ENCODE measurements at places on chromosomes 6 and 20.

DNA sequence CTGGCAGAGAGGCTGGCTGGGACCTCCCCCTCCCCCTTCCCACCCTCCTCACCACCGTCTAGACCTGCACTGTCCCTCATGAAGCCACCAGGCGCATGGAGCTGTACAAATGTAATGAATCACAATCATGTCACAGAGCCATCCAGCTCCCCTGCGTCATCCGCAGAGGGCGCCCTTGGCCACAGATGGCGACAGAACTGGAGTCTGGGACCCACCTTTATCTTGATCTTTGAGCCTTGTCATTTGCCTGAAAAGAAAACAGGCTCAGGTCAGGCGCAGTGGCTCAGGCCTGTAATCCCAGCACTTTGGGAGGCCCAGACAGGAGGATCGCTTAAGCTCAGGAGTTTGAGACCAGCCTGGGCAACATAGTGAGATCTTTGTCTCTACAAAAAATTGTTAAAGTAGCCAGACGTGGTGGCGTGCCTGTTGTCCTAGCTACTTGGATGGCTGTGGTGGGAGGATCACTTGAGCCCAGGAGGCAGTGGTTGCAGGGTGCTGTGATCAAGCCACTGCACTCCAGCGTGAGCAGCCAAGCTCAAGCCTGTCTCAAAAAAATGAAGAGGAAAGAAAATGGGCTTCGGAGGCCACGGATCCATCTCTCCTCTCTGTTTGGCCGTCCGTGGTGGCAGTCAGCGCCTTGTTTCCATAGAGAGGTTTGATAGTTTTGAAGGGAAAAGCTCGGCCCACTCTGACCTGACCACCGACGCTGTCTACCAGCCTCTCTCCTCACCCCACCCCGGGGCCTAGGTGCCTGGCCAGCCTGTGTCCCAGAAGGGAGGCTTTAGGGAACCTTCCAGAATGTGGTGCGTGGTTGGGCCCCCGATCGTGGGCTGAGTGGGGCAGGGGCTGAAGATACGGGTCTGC, 6.2 kb downstream of the COL9A3 start:
- H3K4me3 ChIP-seq: no peak overlapping the region
- no peak overlapping the region for H3K27ac ChIP-seq
- H3K4me1 ChIP-seq: peaks cover 14% of the 10 kb centered on the region

- no peaks in the 10 kb centered on the region for H3K4me1 ChIP-seq
- no peaks in the 10 kb centered on the region for H3K36me3 ChIP-seq
- H3K4me3 ChIP-seq: no peak overlapping the region
- no peak overlapping the region for H3K27ac ChIP-seq
- DNase-seq: no peak
Measured at GRCh38 chr6:72975352-72975752, 249.9 kb downstream of the KHDC1L start.

GRCh38 chr6:130473886-130474285, 108.1 kb downstream of the TMEM200A start:
- no peak for DNase-seq
- no peak overlapping the region for H3K4me3 ChIP-seq
- no peaks in the 10 kb centered on the region for H3K27me3 ChIP-seq
- no peak overlapping the region for H3K27ac ChIP-seq

- no peak overlapping the region for H3K4me3 ChIP-seq
- peak; percentile 49 for DNase-seq
- peak overlapping the region; percentile 76 for H3K27ac ChIP-seq
- H3K4me1 ChIP-seq: peaks cover 50% of the 10 kb centered on the region
- H3K27me3 ChIP-seq: no peaks in the 10 kb centered on the region
Measured at GRCh38 chr20:53750827-53751619, 157.4 kb upstream of the ZNF217 start.

- H3K4me3 ChIP-seq: no peak overlapping the region
- peaks cover 55% of the 10 kb centered on the region for H3K36me3 ChIP-seq
- H3K27ac ChIP-seq: peak overlapping the region; percentile 76
- peaks cover 43% of the 10 kb centered on the region for H3K4me1 ChIP-seq
- DNase-seq: no peak
- H3K27me3 ChIP-seq: no peaks in the 10 kb centered on the region
Measured at GRCh38 chr20:50540620-50541605, 30.7 kb downstream of the PTPN1 start.

- H3K27me3 ChIP-seq: no peaks in the 10 kb centered on the region
- no peak for DNase-seq
- H3K4me1 ChIP-seq: peaks cover 11% of the 10 kb centered on the region
- H3K4me3 ChIP-seq: no peak overlapping the region
- H3K27ac ChIP-seq: no peak overlapping the region
Measured at GRCh38 chr20:61307686-61308476, 55.8 kb downstream of the CDH4 start.

GRCh38 chr20:49462626-49463025, 19.8 kb downstream of the KCNB1 start:
- H3K27ac ChIP-seq: no peak overlapping the region
- no peaks in the 10 kb centered on the region for H3K36me3 ChIP-seq
- no peak overlapping the region for H3K4me3 ChIP-seq

DNA sequence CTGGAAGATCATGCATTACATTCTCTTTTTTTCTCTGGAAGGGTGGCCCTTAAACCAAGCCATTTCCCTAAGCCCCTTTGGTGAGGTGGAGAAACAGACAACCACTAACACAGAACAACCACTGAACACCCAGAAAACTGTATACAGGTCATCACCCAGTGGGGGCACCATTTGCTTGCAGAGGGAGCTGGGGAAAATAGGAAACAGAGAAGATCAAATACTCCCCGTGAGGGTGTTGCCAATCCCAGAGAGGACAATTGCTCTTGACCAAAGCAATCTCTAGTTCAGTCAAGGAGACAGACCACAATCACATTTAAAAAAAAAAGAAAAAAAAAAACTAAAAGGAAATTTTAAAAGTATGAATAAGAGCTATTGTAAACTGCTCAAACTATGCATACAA, 865 bp upstream of the DAAM2 start:
- H3K4me3 ChIP-seq: no peak overlapping the region
- no peak overlapping the region for H3K27ac ChIP-seq
- H3K36me3 ChIP-seq: no peaks in the 10 kb centered on the region
- no peak for DNase-seq

GRCh38 chr20:63293456-63293855, 470 bp downstream of the COL20A1 start:
- no peak overlapping the region for H3K4me3 ChIP-seq
- no peaks in the 10 kb centered on the region for H3K4me1 ChIP-seq
- H3K27ac ChIP-seq: no peak overlapping the region
- peaks cover 29% of the 10 kb centered on the region for H3K27me3 ChIP-seq

DNA sequence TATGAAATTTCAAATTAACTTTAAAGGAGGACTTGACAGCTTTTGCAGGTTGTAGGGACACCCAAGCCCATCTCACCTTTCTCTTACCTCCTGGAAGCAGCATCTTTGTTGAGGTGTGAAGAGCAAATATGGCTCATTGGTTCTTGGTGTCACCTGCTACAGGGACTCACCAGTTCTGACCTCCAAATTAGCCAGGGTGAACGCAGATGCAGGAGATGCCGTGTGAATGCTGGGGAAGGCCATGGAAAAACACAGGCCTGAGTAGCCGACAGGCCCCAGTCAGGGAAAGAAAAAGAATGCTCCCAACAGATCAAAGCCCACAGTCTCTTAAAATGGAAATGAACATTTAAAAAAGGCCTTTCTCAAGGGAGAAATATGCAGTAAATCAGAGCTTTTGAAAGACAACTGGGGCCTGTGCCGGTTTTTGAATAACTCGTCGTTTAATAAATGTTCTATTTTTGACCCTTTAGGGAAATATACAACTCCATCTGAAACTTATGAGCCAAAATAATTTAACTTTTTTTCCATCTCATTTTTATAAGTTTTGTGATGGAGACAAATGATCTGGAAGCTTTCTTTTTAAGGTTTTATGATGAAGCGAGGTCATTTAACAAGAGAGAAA, 167.5 kb downstream of the CD83 start:
- H3K36me3 ChIP-seq: no peaks in the 10 kb centered on the region
- no peak overlapping the region for H3K4me3 ChIP-seq
- H3K27me3 ChIP-seq: no peaks in the 10 kb centered on the region
- H3K27ac ChIP-seq: peak overlapping the region; percentile 85

DNA sequence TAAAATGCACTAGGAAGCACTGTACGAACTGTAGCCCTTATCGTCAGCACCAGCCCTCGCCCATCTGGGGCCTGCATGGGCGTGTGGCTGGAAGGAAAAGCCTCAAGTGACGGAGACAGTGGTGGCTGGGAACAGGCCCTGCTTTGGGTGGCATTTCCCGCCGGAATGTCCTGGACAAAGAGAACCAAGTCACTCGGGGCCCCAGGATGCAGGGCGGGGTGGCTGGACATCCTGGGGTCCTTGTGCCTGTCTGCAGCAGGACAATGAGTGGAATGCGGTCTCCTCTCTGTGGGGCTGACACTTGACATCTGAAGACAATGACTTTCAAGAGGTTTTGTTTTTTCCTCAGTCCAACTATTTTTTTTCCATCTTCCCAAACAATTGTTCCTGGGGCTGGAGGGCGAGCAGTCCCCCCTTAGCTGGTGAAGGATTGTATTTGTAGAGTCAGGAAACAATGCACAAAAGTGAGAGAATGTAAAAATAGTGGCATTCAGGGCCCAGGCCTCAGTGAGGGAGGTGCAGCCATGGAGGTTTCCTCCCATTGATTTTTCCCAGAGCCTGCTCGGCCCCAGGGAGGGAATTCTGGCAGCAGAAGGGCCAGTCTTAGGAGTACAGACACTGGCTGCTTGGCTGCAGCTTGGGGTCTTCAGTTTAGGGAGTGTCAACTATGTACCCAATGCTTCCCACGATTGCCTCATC, 64.4 kb downstream of the PREX1 start:
- peak; percentile 76 for DNase-seq
- no peaks in the 10 kb centered on the region for H3K27me3 ChIP-seq
- no peak overlapping the region for H3K4me3 ChIP-seq
- peaks cover 9% of the 10 kb centered on the region for H3K4me1 ChIP-seq

DNA sequence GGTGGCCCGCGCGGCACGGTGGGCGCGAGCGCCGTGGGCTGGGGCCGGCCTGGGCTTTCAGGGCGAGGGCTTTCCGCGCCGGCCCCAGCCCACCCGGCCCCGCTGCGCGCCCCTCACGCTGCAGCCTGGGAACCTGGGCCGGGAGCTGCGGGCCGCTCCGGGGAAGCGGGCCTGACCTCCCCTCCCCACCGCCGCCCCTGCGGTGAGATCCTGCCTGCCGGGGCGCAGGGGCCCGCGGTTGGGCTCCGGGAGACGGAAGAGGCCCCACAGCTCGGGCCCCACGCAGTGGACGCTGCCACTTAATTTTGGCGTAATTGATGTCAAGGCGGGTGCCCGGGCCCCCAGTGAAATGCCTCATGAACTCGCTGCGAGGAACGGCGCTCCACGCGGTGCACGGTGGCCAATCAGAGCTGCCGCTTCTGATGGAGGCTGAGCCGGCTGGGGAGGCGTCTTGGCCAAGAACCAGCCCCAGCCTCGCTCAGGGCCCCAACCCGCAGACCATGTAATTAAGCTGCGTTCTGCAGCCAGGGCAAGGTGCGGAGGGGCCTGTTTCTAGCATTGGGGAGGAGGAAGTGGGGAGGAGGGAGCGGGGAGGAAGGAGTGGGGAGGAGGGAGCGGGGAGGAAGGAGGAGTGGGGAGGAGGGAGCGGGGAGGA, 96.1 kb upstream of the BHLHE23 start:
- peak; percentile 84 for DNase-seq
- no peak overlapping the region for H3K27ac ChIP-seq
- peak overlapping the region; percentile 45 for H3K4me3 ChIP-seq
- no peaks in the 10 kb centered on the region for H3K36me3 ChIP-seq

DNA sequence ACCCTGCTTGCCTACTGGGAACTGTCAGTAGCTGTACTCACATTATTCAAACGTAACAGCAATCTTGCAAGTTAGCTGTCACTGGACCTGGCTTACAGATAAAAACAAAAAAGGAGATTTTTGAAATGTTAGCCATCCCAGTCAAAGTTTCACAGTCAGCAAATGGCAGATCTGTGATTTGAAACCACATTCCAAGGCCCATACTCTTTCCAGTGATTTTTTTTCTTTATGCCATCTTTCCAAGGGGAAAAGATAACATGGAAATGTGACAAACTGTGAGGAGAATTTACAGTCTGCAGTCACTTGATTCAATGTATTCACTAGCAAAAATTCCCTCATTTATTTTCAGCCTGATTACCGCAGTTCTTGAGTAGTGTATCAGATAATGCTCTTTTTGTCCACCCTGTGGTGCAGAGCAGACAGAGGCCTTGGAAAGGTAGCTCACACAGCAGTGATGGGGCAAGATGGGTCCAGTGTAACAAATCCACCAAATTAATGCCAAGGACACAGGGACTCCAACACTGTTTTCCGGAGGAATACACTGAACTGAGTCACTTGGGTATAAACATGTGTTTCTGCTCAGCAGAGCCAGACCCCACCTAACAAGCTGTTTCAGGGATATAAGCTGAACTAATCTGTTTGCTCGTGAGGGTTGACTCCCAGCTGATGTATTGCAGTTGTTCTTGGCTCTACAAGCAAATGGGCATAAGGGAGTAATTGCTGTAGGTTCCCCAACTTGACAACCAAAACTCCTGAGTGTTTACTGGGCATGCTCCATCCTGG, 49.9 kb upstream of the ADGRF1 start:
- no peak for DNase-seq
- no peaks in the 10 kb centered on the region for H3K27me3 ChIP-seq
- peaks cover 6% of the 10 kb centered on the region for H3K4me1 ChIP-seq
- H3K36me3 ChIP-seq: no peaks in the 10 kb centered on the region

DNA sequence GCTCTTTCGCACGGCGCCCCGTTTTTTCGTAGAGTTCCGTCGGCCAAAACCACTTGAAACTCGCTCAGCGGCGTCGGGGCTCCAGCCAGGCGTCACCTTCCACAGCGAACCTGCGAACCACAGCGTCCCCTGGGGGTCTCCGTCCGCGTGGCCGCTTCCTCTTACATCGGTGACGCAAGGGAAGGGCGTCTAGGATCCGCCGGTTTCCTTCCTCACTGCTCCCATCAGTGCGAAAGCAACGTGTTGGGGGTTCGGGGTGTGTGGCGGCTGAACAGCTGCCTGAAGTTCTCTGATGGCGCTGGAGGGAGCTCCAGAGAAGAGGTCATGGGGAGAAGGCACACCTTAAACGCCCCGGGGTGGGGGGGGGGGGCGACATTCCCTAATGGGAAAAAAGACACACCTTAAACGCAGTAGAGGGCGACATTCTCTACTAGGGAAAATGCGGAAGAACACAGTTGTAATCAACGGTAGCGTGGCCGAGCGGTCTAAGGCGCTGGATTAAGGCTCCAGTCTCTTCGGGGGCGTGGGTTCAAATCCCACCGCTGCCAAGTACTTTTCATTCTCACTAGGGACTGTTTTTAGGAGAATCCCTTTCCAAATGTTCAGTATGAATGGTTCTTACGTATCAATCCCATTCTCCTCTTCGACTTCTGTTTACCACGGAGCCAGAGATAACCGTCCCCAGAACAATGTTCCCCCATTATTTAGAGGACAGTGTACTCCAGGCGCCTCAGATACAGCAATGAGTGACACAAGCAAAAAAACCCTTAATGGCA, 16.4 kb downstream of the ZNF311 start:
- H3K4me3 ChIP-seq: peak overlapping the region; percentile 2
- no peaks in the 10 kb centered on the region for H3K27me3 ChIP-seq
- DNase-seq: no peak
- H3K27ac ChIP-seq: no peak overlapping the region

GRCh38 chr6:138654715-138655634, 118.6 kb upstream of the CCDC28A start:
- DNase-seq: no peak
- peak overlapping the region; percentile 32 for H3K27ac ChIP-seq
- H3K36me3 ChIP-seq: no peaks in the 10 kb centered on the region
- H3K4me1 ChIP-seq: peaks cover 22% of the 10 kb centered on the region
- H3K4me3 ChIP-seq: no peak overlapping the region
- no peaks in the 10 kb centered on the region for H3K27me3 ChIP-seq

GRCh38 chr6:6996124-6996523, 111.6 kb upstream of the RREB1 start:
- H3K27me3 ChIP-seq: no peaks in the 10 kb centered on the region
- H3K4me1 ChIP-seq: no peaks in the 10 kb centered on the region
- no peak for DNase-seq
